ENCODE measurements at places on chromosomes 5 and 9.

GRCh38 chr5:157331807-157332206, 65.9 kb downstream of the CYFIP2 start:
- DNase-seq: no peak

- no peak for DNase-seq
Observed at GRCh38 chr5:151670953-151671636, 15.6 kb downstream of the SPARC start.

- DNase-seq: peak; percentile 9
Observed at GRCh38 chr5:32312197-32312594, 543 bp downstream of the MTMR12 start.

GRCh38 chr5:79588696-79589095, 23.5 kb upstream of the TENT2 start:
- no peak for DNase-seq

GRCh38 chr9:32580631-32581300, 7.8 kb upstream of the NDUFB6 start:
- DNase-seq: no peak

DNA sequence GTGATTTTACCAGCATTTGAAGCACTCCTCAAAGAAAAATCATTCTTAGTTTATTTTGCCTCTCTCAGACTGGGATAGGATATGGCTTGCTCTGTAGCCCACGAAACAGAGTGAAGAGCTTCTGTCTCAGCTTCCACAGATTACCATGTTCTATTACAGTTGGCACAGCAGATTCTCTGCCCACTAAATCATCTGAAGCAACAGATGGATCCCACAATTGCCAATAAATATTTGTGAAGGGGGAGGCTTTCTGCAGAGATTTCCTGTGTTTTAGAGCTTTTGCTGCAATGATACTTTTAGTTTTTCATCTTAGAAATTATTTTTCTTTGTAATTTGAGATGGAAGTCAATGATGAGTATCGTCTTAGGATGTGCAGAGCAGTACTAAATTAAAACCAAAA, 12.3 kb upstream of the MAP3K1 start:
- no peak for DNase-seq

DNA sequence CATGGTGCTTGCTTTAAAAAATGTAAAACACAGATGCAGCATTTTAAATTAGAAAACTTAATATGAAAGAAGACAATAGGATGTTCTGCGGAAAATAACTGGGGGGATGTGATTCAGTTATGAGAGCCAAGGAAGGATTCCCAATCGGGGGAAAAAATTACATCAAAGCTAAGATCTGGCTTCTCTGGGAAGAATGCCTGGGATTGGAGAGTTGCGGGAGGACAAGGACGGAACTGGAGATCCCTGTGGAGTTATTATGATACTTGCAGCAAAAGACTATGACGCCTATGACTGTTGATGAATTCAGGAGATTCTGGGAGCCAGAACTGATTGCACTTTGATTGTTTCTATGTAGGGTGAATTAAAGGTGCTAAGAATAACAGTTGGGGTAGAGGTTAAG, 24.6 kb downstream of the MTX3 start:
- no peak for DNase-seq

GRCh38 chr5:136109453-136110135, 23.1 kb upstream of the SMAD5 start:
- no peak for DNase-seq

- peak; percentile 52 for DNase-seq
Observed at GRCh38 chr5:78979909-78980308, 5.2 kb downstream of the ARSB start.

GRCh38 chr9:107465467-107466451, 23.8 kb downstream of the KLF4 start:
- DNase-seq: peak; percentile 47

DNA sequence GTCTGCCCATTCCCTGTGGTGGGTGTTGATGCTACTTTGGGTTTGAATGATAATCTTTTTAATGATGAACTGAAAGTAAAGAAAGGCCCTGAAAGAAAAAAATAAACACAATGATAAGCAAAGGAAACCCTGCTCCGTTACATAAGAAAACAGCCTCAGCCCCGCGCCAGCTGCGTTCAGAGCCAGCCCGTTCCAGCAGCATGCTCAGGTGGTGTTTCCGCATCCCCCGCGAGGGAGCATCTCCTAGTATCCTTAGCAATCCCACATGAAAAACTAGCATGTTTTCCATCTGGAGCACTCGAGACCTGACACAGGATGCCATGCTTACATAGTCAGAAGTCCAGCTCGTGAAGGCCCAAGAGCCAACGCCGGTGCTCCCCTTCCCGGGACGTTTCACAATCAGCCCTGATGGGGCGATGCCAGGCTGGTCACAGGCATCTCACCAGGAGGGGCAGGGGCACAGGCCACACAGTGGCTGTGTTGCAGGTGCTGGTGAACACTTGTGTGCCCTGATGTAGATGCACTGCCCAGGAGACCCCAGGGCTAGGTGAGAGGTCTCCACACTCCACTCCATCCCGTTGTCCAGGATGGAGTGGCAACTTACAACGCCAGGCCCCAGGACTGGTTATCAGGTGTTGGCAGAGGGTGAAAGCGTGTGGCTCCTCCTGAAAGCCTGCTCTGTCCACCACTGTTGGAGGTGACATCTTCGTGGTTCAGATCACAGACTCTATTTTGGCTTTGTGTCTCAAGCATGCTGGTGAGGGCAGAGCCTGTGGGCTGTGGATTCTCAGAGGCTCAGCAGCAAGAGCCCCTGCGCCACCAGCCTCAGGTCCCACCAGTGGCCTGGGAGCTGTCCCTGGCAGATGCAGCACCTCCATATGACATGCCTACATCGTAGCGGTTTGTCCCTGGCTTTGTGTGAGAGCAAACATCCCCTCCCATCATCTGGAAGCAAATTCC, 246.8 kb upstream of the IRX1 start:
- DNase-seq: no peak

GRCh38 chr9:3682186-3682585, 156.4 kb upstream of the RFX3 start:
- DNase-seq: no peak

DNA sequence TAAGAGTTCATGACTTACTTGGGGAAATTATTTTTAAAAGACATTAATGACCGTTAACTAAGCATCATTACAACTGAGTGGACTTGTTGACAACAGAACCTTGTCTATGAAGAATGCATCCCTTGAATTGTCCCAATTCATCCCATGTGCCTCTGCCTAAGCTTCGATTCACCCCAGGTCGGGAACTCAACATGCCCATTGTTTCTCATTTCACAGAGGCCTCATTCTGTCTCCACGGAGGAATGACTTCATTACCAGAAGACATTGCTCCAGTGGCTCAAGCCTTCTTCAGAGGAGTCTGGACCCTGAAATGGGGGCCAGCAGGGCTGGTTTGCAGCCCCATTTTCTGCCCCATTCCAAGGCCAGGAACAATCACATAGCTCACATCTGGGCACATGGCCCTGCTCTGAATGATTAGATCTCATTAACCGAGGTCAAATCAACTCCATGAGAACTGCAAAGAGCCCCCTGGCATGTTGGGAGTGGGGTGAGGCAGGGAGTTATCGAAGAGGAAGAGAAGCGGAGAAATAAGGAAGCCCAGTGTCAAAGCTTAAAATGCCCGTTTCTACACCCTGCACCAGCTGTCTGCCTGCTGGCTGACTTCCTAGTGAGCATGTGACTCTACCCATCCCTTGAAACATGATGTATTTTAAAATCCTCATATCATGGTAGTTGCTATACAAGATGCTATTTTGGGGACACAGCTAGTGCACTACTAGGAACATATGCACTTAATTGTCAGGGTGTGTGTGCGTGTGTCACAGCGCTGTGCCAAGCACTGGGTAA, 137.3 kb downstream of the LHFPL2 start:
- DNase-seq: peak; percentile 73

GRCh38 chr9:396396-396795, 181.7 kb downstream of the DOCK8 start:
- no peak for DNase-seq

- DNase-seq: peak; percentile 93
Observed at GRCh38 chr5:88883059-88883835, at the start of gene MEF2C. TSS of gene MEF2C (minus strand) at chr5:88883184. CDS start at chr5:88823788, 59,396 bp downstream.

DNA sequence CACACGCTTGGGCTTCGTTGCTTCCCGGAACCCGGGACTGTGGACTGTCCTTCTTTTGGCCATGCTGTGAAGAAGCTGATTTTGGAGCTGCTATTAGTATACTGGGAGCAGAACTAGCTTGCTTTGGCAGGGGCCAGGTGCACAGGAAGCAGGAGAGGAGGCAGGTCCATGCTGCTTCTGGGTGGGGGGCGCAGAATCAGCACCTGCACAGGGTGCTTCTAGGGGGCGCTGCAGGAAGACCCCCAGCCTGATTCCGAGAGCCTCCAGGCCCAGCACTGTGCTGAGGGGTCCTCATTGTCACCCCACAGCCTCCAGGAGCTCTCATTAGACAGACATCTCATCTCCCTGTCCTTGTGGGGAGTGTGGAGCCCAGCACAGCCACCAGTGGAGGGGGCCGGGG, 252.6 kb upstream of the IRX4 start:
- DNase-seq: no peak

DNA sequence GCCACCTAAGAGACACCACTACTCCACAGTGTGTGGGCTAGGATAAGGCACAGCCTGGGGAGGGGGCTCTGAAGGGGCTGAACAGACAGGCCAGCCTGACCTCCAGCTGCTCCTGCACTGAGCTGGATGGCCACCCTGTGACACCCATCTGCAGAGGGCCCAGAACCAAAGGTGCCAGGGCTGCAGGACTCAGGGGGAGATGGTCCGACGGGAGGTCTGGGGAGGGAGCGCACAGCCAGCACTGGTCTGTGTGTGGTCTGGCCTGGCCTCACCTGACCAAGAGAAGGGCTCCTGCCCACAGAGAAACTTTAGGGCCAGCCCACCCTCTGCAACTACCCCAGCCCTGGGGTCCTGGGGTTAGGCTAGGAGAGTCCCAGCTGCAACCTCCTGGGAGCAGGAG, 789 bp downstream of the LTC4S start:
- DNase-seq: no peak

- DNase-seq: no peak
Observed at GRCh38 chr5:142600092-142600491, 85.8 kb downstream of the FGF1 start.

DNA sequence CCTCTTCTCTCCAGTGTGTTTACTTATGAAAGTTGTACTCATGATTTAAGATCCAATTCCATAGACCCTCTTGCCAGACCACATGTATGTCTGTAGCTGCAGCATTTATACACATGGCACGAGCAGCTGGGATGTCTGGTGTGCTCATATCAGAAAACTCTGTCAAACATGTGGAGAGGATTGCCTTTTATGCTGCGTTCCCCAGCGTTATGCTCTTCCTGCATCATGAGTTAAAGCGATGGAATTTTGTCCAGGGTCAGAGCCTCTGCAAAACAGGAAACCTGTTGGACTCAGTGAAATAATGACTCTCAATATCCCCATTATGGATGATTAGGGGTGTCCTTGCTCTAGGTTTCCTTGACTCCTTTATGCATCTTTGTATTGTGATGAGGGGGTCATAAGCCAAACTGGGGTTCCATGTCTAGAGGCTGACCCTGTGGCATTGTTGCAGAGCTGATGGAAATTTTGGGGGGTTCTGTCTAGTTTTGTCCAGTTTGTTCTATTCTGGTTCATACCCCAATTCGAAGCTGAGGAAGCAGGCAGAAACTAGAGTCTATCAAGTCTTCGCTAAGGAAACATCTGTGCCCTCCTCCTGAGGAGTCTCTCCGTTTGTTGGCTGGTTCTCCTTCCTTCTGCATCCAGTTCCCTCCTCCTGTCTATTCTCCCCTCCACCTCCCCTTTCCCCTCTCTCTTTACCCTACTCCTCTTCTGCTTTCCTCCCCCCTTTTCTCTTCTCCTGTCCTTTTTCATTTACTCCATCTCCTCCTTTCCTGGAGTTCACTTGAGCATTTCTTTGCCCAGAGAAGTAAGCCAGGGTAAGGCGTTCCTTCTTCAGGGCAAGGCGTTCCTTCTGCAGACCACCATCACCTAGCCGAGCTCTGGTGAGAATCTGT, 252.8 kb downstream of the MAST4 start:
- no peak for DNase-seq

DNA sequence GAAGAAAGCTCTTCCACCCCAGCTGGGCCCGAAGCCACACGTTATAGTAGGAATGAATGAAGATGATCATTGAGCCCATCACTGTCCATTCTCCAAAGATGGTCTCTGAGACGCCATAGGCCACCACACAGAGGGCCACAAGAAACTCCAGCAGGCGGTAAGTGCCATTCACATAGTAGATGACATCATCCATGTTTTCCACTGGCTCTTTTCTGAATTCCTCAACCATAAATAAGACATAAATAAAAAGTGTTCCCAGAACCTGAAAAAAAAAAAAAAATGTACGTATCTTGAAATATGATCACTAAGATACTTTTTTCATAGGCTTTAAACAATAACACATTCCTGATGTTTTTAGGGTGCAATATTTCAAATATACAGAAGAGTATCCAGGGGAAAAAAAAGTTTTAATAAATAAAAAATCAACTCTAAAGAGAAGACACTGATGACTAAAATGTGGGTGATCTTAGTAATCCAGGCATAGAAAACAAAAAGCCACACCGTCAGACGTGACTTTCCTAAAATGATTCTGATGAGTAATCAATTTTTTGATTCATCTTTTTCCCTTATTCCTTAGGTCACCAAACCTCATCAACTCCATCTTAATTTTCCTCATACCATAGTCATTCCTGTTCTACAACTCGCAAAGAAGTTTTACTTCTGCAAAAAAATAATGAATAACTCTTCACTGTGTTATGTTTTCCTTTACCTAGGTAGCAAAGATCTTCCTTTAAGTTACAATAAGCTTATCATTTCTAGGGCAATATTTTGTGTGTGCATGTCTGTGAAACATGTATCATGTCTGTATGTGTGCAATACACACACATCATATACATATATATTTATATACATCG, 47.8 kb downstream of the RNF145 start:
- DNase-seq: no peak

Measured in MV-4-11 (cell line).